ENCODE measurements at places on chromosomes 2 and 18.
A peak's percentile ranks its signal among the peaks of the same experiment; 100 is the strongest.

- no peak for DNase-seq
Observed at GRCh38 chr2:25548601-25549000, 124.8 kb downstream of the DTNB start.

GRCh38 chr2:105821428-105822125 lies 76.9 kb downstream of the NCK2 start:
- no peak for DNase-seq

DNA sequence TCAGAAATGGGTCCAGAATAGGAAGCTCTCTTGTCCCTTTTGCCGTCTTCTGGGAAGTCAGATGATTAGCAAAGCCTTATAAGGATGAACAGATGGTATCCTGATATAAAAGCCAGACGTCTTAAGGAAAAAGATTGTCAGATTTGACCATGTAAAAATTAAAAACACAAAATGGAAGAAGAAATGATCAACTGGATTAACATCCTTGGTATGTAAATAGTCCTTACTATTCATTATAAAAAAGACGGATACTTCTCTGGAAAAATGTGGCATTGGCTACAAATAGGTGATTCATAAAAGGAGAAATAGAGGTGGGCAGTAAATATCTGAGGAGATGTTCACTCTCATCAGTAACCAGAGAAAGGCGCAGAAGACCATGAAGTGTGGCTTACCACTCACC lies 33.7 kb upstream of the SCLY start:
- DNase-seq: no peak

- DNase-seq: no peak
Observed at GRCh38 chr2:84194181-84194580, 264.9 kb downstream of the SUCLG1 start.

DNA sequence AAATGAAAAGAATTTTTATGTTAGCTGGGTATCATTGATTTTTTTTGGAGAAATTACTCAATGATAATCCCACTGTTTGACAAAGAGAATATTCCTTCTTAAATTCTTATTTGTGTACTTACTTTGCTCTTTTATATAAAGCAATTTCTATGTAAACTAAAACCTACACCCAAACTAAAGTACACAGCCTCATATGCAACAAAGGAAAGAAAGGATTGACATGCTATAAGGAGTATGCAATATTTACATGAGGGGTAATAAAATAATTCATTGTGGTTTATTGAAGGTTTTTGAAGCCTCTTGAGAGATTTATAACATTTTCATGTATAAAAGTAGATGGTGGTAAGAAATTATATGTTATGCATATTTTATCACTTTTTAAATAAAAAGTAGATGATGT lies 368.5 kb downstream of the CDH7 start:
- DNase-seq: no peak

DNA sequence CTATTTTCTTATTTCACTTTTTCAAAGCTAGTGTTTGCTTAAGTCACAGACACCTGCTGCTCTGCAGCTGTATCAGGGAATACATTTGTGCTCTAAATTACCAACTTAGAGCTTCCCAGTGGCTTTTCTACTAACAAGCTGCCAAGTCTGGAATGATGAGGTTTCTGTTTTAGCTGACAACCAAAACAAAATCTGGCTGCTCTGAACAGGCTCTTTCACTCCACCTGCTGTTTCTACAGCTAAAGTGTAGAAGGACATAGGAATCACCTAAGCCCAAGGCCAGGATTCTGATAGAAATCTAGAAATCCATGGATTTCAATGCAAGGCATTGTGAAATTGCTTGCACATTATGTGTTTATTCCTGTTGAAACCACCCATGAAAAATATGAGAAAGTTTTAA lies 201.2 kb downstream of the SUCLG1 start:
- peak; percentile 36 for DNase-seq

DNA sequence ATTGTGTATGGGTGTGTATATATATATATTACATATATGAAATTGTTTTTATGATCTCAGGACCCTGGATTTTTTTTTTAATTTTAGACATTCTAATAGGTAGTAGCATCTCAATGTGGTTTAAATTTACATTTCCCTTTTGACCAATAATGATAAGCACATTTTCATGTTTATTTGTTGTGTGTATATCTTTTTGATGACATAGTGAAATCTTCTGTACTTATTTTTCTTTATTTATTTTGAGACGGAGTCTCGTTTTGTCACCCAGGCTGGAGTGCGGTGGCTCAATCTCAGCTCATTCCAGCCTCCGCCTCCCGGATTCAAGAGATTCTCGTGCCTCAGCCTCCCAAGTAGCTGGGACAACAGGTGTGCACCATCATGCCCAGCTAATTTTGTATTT lies 35.1 kb upstream of the CYBRD1 start:
- DNase-seq: no peak

DNA sequence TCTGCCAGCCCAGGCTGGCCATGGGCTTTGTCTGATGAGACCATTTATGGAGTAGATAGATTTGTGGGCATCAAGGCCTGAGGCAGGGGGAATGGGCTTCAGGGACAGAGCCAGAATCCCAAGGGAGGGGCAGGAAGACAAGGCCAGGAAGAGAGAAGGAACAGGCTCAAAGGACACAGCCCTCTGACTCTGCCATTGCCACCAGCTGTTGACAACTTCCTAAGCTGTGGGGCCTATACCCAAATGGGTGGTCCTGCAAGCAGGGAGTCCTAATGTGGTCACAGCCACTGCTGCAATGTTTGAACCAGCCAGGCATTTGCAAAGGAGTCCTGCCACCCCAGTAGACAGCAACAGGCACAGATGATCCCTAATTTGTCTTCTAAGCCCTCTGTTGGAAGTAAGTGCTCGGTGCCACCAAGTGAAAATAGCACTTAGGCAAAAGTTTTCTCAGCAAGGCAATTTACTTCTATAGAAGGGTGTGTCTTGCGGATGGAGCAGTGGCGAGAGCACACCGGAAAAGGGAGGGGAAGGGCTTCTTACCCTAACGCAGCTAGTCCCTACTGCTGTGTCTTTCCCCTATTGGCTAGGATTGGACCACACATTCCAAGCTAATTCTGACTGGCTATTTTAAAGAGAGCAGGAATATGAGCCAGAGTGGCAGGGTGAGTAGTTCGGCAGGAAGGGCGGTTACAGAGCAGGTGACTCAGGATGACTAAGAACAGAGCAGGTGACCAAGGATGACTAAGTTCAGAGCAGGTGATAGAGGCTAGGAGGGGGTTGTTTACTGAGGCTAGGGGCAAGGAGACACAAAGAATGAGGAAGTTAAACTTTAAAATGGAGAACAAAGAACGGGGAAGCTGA lies 47.2 kb downstream of the C1QL2 start:
- DNase-seq: no peak

- no peak for DNase-seq
Observed at GRCh38 chr2:7226501-7226900, 309.3 kb downstream of the RNF144A start.

GRCh38 chr2:54550547-54550946 lies 94.4 kb downstream of the SPTBN1 start:
- DNase-seq: no peak

DNA sequence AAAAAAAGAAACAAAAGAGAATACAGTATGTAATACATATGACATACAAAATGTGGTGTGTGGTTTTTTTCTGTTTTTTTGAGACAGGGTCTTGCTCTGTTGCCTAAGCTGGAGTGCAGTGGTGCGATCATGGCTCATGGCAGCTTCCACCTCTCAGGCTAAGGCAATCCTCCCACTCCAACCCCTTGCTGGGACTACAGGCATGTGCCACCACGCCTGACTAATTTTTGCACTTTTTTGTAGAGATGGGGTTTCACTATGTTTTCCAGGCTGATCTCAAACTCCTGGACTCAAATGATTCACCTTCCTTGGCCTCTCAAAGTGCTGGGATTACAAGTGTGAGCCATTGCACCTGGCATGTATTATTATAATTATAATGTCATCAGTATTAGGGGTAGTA lies 38.9 kb downstream of the DHX57 start:
- DNase-seq: no peak

DNA sequence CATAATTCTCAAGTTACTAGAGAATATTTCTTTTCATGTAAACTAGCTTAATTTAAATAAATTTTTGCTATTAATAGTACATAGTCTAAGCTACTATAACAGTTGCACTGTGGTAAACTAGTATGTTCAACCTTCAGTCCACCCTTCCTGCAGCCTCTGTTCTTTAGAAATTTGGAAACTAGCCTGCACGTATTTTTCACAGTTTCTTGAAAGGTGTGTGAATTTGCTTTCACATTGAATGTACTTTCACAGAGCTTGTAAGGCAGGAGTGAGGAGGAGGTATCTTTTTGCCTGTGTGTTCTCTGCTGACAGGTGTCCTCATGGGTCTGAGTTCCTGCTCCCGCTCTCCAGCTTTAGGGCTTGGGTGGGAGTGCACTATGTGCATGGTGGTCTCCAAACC lies 117.5 kb downstream of the ATP9B start:
- DNase-seq: no peak

DNA sequence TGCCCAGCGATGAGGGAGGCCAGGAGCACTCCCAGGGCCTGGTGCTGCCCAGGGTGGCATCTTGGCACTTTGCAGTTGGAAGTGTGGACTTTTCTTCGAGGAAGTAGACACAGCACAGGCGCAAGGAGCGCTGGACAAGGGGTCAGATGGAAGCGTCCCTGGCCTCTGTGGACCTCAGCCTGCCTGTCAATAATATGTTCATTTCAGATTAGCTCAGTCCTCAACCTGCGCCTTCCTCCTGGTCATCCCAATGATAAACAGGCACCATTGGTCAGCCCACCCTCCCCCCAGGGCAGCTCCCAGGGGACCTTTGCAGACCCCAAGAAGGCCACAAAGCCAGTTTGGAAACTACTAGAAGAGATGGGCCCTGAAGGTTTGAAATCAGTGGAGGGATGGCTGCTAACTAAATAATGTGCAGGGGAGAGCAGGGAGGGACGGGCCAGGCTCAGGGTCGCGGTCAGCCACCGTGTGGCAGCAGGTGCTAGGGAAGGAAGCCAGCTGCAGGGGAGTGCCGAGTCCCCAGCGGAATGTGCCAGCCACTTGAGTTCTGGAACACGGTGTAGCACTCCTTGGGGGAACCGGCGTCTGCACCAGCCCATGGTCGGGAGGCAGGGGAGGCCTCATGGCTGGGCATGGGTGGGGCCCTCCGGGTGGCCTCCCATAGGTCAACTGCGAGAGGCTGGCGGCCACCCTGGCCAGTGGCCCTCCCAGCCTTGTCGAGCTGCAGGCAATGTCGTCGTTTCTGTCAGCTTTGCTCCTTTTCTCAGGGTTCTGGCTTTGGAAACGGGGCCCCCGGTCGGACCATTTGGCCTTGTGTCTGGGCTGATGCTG lies 59.9 kb downstream of the ADI1 start:
- no peak for DNase-seq

GRCh38 chr18:48105317-48105716 lies 174.9 kb upstream of the SMAD2 start:
- no peak for DNase-seq

- DNase-seq: no peak
Observed at GRCh38 chr2:100141906-100142305, 484 bp downstream of the AFF3 start.
